ENCODE measurements at places on chromosomes 7 and 10.

GRCh38 chr10:22464966-22465629 lies 119.8 kb downstream of the SPAG6 start:
- no peak for DNase-seq

GRCh38 chr7:48390388-48391327 lies 219.4 kb downstream of the ABCA13 start:
- DNase-seq = no peak

- DNase-seq = no peak
These were observed 125.7 kb downstream of the CD36 start for GRCh38 chr7:80764132-80764531.

DNA sequence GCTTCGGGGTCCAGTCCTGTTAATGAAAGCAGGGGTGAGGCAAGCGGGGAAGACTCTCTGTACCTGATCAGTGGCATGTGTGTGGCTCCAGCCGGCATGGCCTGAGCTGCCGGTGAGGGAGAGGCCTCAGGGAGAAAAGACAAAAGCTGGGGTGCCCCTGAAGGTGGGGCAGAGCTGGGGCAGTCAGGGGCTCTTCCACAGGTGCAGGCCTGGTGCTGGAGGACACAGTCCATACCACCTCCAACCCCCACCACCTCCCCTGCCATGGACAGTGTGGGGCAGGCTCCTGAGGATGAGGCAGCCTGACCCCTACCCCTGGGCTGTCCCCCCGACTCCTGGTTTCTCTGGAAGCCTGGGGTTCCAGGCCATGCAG lies 129.5 kb downstream of the LHPP start:
- no peak for DNase-seq

DNA sequence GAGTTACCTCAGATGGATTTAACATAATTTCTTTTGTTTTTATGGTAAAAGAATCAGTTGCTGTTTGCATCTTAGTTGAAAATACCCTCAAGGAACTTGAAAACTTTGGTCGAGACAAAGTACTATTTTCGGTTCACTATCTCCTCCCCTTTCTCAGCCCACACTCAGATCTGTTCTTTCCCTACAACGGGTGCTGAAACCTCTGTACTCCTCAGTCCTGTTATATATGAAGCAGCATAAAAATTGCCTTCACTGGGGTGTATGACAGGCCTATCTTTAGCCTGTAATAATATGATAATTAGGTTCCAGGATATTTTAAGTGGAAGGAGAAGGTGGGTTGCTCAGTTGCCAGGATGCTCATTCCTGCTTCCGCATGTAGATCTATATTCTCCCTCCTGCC lies 105.2 kb upstream of the NOBOX start:
- DNase-seq = no peak

GRCh38 chr10:10730471-10731043 lies 287.1 kb upstream of the CELF2 start:
- DNase-seq = no peak

- peak; percentile 22 for DNase-seq
These were observed 334 bp downstream of the ZNF800 start for GRCh38 chr7:127392182-127392565.

- no peak for DNase-seq
These were observed 252.2 kb downstream of the GALNT17 start for GRCh38 chr7:71384094-71384493.

- DNase-seq = no peak
These were observed 12.2 kb downstream of the PDZD8 start for GRCh38 chr10:117363028-117363427.

DNA sequence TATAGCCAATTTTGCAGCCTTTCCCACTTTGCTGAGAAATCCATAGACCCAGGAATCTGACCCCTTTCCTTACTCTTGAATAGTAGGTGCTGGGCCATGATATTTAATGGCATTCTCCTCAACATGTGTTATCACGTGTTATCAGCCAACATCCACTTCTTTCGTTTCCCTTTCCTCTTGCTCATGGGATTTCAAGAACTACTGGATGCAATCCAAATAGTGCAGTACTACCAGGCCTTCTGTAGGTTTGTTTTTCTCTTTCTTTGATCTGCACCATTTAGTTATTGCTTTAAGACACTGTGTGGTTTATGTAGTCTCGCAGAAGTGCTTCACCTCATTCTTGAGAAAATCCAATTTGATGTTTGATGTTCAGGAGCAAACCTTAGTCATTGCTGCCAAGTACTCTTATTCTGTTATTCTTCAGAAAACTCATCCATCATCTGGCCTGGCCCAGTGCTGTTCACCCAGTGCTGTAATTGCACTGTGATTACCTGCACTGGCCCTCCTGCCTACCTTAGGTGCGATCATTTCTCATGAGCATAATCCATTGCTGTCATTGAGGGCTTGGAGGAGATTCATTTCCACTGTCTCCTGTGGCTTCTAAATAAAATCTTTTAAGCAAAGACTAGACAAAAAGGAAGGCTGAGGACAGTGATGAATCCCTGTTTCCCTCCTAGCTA lies 315.3 kb downstream of the BMPER start:
- no peak for DNase-seq

DNA sequence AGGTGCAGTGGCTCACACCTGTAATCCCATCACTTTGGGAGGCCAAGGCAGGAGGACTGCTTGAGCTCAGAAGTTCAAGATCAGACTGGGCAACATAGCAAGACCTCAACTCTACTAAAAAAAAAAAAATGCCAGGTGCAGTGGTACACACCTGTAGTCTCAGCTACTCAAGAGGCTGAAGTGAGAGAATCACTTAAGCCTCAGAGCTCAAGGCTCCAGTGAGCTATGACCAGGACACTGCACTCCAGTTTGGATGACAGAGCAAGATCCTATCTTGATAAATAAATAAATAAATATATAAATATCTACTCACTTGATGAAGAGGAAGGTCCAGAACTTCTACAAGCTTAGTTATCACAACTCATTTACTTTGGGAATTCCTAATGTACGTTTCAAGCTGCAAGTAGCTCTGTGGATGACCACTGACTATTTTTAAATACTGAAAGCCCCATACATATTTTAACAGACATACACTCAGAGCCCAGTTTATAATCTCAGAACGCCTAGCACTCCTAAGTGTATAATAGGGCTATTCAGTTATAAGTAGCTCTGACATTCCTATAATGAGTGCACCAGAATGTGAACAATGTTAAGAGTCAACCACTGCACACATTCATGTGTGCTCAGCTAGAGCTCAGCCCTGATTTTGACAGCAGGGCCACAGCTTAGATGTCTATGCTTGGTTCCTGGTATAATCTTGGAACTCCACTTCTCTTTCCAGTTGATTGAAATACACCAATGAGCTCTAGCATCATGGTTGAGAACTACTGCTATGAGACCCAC lies 119.1 kb downstream of the CUBN start:
- DNase-seq = no peak

DNA sequence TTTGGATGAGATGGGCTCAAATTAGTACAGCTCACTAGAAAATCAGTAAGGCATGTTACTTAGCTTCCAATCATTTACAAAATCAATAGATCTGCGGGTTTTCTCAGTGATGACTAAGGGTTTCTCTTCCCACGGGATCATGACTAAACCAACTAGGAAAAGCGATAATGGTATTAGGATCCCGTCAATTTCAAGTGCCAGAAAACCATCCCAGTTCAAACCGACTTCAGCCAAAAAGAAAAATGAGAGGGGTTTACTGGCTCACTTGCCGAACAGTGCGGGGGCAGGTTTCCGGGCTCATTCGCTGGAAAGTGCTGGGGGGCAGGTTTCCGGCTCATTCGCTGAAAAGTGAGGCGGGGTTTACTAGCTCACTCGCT lies 62.1 kb upstream of the LYZL2 start:
- no peak for DNase-seq

- no peak for DNase-seq
These were observed 150.4 kb downstream of the PARD3 start for GRCh38 chr10:34664706-34665105.

- peak; percentile 66 for DNase-seq
These were observed 43.7 kb downstream of the CPVL start for GRCh38 chr7:29102558-29103151.

DNA sequence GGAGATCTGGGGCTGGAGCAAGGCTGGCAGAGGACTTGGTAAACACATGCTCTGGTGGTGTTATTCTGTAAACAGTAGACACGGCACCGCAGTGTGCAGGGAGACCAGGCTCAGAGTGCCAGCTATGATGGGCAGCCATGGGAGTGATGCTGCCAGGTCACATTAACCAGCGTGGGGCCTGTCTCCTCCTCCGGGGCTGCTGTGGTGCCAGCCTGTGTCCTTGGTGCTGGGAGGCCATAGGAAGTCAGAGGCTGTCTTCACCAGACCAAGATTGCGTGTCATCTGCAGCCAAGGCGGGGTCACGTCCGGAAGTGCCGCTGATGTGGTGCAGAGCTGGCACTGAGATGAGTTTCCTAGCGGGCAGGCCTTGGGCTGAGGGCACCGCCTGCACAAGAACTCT lies 236.0 kb downstream of the GLRX3 start:
- no peak for DNase-seq

GRCh38 chr7:127252778-127253280 lies at the start of gene GRM8:
Gene GRM8 (minus strand): TSS chr7:127252941.
- DNase-seq = no peak

- DNase-seq = no peak
These were observed 17.2 kb upstream of the SLC29A4 start for GRCh38 chr7:5265320-5266190.

GRCh38 chr10:51459476-51459875 lies 239.9 kb downstream of the CSTF2T start:
- DNase-seq = no peak

GRCh38 chr10:628386-629045 lies 61.0 kb downstream of the DIP2C start:
- no peak for DNase-seq

- DNase-seq = no peak
These were observed 369.2 kb upstream of the NRP1 start for GRCh38 chr10:33703501-33704213.

DNA sequence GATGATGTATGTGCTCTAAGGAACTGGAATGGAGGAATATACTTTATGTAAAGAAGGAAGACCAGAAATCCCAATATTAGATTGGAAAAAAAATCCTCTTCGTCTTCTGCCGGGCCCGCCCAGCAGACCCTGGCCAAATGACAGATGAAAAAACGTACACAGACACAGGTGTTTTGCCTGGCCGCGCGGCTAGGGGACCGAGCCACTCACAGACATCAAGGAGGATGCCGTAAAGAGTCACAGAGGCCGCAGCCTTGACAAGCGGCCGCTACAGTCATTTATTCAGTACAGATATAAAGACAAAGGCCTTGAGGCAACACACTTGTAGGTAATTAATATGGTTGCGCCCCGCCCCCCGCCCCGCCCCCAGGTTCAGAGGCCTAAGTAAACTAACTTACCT lies 594.1 kb downstream of the GRM8 start:
- DNase-seq = no peak

- no peak for DNase-seq
These were observed 56.5 kb upstream of the HELLS start for GRCh38 chr10:94489107-94489506.

- no peak for DNase-seq
These were observed 132.7 kb downstream of the DNAJC1 start for GRCh38 chr10:21870849-21871248.

- no peak for DNase-seq
These were observed 42.9 kb downstream of the HK1 start for GRCh38 chr10:69321039-69321715.

DNA sequence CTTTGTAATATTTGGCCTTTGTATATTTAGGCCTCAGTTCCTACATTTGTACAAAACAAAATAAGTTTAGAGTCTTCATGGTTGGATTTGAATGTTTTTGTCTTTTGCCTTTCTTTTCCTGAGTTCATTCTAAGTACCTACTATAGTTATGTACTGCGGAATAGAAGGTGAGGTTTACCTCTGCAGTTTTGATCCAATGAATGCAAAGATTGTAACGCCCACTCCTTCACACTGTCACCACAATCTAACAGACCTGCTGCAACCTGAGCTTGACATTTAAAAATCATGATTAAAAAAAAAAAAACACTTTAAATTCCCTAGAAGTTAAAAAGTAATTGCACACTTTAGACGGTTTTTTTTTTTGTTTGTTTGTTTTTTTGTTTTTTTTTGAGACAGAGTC lies 145.0 kb downstream of the CALCR start:
- DNase-seq = no peak

Measured in breast epithelium (tissue), 4 donors.